ENCODE measurements at places on chromosomes 2 and 18.

DNA sequence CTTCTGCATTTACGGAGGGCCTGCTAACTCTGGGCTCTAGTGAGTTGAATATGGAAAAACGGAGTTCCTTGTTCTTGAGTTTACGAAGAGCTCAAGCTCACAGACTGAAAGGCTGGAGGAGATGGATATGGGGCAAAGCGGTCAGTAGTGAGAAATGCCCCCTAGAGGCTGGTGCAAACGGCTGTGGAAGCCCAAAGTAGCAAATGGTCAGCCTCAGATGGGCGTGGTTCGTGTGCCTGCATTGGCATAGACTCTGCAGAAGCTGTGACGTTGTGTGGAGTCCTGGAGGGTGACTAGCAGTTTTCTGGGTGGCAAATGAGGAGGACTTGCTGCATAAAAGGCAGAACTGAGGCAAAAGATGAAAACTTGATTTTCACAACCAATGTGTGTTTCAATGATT lies 93.6 kb upstream of the TWIST2 start:
- no peak for DNase-seq

GRCh38 chr2:207285473-207285815 lies 119.7 kb upstream of the KLF7 start:
- DNase-seq: no peak

DNA sequence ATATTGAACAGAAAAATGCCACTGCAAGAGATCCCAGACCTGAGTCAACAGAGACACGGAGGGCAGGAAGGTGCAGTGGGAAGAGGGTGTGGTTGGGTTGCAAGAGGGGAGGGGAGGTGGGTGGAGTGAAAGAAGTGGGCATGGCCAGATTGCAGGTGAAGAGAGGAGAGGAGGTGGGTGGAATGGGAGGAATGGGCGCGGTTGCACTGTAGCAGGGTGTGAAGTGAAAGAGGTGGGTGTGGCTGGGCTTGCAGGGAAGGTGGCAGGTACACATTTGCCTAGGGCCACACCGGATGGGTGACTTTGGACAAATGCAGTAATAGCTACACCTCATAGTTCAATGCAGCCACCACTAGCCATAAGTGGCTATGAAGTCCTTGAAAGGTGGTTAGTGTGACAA lies 71.1 kb downstream of the DOCK10 start:
- no peak for DNase-seq

- DNase-seq: no peak
These were observed 41.4 kb upstream of the ALPP start for GRCh38 chr2:232336981-232337720.

DNA sequence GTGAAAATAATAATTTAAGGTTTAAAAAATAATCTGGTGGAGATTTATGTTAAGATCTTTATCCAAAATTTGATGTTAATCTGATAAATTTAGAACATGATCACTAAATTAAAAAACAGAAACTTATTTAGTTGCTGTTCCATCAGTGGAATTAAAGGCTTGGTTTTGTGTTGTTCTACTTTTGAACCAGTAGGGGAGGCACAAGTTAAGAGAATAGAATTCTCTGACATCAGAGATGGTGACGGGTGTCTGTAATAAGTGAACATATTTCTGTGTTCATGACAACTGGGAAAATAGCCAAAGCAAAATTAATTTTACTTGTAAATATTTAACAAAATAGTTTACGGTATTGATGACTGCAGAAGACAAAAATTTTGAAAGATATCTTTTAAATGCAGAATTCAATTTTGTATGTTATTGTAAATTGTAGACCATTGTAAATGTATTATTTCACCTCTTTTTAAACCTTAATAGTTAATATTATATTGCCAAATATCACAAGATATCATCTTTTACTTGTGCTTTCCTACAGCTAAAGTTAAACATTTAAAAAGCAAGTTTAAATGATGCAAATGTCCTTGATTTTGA lies 106.0 kb downstream of the UBR3 start:
- DNase-seq: no peak

- no peak for DNase-seq
These were observed 18.3 kb upstream of the ENOSF1 start for GRCh38 chr18:730692-731091.

GRCh38 chr2:19677825-19678518 lies 223.8 kb downstream of the TTC32 start:
- DNase-seq: no peak
